ENCODE measurements at places on chromosomes 11 and 22. TPM values are rescaled to one million over a fixed set of nuclear protein-coding genes. Genes with fewer than 3 reads are reported as not detected.

The OR8D1 gene
- not detected for total RNA-seq

The ZP1 gene
- total RNA-seq = not detected

The HOATZ gene
- not detected for total RNA-seq

The SLC5A1 gene
- total RNA-seq = not detected

The AQP11 gene
- 0.14 TPM for total RNA-seq

The MUC6 gene
- not detected for total RNA-seq

The CRELD2 gene
- total RNA-seq = 15.2 TPM

The ACTN3 gene
- 0.26 TPM for total RNA-seq

DNA sequence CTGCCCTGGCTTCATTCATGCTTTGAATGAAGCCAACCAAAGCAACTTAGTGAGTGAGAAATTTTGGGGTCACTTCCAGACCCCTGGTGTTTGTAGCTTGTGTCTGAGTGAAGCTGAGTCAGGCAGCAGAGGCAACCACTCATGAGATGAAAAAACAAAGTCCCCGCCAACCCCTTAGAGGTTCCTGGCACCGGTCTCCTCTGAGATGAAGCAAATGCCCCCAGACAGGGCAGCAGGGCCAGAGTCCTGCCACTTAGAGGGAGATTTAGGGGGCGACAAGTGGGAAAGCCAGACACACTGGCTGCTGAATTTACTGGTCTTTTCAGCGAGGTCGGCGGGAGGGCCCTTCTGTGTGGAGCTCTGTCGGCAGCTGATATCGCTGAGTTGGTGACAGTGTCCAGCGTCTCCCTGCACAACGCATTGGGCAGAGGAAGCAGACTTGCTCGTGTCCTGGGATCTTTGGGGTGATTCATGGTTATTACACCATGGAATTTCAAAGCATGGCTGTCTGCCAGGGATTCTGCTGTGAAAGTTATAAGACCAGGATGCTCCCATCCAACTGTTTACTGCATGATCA is 482.6 kb downstream of the MIAT start:
- DNase-seq = no peak

- DNase-seq = no peak
These were observed 45.0 kb upstream of the FTH1 start for GRCh38 chr11:62012451-62012831.

DNA sequence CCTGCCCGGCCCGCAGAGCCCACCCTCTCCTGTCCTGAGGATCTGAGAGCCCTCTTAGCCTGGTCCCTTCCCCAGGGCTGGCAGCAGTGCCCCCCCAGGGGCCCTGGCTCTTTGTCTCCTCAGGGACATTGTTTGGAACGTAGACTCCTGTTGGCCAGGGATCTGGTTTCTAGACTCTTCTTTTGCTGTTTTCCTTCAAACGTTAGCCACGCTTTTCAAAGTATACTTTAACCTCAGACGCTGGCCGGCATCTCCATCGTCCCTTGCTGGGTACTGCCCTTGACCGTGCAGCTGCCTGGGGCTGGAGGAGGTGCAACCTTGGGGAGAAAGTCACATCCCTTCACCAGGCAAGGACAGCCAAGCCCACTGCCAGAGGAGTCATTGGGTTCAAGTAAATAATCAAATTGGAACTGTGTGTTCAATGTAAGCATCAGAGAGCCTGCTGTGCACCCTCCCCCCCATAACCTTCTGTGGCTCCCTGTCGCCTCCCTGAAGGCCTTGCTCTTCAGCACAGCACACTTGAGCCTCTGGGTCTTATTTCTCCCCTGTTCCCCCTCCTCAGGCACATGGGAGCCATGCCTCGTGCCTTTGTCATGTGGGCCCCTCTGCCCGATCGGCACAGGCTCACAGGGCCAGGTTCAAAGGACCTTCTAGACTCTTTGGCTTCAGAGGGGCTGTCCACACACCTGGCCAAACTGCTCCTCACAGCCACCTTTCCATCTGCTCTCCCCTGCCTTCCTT is 21.8 kb upstream of the WNT7B start:
- no peak for DNase-seq

- DNase-seq = peak; percentile 94
These were observed 1.5 kb upstream of the KLHDC7B start for GRCh38 chr22:50544078-50544745.

- no peak for DNase-seq
These were observed 80.1 kb upstream of the BIRC3 start for GRCh38 chr11:102237096-102237735.

DNA sequence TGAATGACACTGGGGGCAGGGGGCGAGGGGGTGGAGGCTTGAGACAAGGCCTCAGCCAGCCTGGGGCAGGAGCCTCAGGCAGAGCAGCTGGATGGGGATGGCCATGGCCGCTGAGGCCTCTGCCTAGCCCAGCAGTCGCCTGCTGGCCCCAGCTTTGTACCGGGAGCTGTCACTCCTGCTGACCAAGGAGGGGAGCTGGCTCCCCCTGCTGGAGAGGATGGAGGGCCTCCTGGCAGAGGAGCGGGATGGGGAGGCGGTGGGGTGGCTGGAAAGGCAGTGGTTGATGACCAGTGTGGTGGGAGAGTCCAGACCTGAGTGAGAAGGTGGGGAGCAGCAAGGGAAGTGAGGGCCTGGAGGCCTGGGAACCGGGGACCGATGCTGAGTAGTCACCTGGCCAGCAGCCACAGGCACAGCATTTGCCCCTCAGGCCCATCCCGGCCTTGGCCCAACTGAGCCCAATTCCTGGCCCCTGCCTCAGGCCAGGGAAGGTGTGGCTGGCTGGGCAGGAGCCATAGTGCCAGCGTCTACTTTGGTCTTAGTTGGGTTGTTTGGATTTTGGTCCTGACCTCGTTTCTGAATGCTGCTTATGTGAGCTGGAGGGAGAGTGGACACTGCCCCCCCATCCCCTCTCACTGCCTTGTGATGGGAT is 6.0 kb upstream of the SUSD2 start:
- peak; percentile 81 for DNase-seq

DNA sequence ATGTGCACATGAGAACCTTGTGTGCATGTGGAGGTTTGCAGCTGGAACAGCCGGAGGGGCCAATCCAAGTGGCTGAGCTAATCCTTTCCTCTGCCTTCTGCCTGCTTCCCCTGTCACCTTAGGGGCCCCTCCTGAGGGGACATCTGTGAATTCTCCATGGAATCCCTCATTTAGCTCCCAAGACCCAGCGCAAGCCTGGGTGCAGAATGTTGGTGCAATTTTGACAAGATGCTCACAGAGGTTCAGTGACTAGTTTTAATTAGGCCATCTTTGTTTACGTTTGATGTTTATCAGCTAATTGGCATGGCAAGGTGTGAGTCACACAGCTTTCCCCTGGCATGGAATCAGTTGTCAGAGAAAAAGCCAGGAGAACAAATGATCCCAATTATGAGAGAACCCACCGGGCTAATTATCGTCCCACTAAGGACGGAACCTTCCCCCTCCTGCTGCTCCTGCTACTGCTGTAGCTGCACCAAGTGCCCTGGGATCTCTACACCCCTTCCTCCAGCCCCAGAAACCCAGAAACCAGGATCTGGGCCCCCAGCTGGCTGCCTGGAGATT is 63.6 kb upstream of the PAX6 start:
- DNase-seq = no peak

DNA sequence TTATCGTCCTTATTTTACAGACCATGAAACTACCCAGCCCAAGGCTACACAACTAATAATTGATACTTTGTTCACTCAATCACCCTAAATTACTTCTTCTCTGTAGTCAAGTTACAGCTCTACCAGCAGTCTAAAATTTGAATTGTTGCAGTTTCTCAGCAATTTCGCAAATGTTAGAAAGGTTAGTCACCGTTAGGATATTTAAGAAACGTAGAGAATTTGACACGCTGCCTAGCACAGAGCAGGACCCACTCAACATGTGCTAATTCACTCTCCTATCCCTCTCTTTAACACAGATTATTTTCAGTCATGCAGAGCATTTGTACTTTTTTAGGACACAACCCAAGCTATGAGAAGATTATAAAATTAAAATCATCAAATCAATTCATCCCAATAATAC is 771.1 kb upstream of the LUZP2 start:
- no peak for DNase-seq

DNA sequence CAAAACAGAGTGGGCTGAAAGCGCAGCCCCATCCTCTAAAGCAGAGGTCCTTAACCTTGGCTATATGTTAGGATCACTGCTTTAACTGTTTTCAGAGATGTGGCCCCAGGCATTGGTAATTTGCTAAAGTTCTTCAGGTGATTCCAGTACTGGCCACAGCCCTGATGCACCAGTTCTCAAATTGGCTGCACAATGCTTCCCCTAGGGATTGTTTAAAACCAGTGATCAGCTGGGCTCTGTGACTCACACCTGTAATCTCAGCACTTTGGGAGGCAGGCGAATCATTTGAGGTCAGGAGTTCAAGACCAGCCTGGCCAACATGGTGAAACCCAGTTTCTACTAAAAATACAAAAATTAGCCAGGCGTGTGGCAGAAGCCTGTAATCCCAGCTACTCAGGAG is 8.4 kb upstream of the IRAG1 start:
- no peak for DNase-seq

- no peak for DNase-seq
These were observed 23.9 kb upstream of the NNMT start for GRCh38 chr11:114272311-114272710.

DNA sequence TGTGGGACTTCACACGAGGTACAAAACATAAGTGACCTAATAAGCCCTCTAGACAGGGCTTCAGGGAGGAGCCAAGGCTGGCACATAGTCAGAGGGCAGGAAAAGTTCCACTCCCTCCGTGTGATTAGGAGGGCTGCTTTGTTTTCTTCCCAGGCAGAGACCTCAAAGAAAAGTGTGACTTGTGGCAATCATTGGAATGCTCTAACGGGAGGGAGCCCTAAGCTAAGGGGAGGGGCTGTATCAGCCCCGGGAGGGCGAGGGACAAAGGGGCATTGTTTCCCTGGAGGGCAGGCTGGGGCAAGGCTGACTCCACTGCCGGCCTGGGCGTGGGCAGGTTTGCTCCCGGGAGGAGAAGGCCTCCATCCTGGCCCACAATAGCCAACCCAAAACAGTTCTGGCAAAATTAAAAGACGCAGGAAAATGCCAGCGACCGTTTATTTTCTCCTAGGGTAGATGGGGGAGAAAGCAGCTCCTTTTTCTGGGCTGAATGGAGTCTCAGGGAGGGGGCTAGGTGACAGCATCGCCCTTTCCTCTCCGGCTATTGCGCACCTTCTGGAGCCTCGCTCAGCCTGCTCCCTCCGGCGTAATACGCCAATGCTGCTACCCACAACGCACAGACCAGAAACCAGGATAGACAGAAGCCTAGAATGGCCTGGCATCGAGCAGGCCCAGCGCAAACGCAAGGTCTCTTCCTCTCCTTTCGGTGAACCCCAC is 60.2 kb downstream of the ENDOD1 start:
- DNase-seq = no peak

GRCh38 chr11:47326198-47326597 is 26.3 kb downstream of the MYBPC3 start:
- DNase-seq = no peak

DNA sequence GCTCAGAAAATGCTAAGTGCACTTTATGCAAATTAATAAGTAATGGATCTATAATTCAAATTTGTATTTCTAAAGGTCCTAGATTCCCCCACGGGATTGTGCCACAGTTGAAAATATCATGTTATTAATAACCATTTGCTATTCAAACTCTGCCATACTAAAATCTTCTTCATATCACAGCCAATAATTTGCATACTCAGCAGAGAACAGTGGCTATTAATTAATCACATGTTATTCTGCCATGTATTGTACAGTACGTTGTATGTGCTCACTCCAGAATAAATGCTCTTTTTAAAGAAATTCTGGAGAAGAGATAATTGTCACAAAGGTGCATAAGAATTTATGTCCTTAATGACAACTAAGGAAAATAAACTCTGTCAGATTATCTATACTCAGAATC is 184.9 kb upstream of the LUZP2 start:
- no peak for DNase-seq

DNA sequence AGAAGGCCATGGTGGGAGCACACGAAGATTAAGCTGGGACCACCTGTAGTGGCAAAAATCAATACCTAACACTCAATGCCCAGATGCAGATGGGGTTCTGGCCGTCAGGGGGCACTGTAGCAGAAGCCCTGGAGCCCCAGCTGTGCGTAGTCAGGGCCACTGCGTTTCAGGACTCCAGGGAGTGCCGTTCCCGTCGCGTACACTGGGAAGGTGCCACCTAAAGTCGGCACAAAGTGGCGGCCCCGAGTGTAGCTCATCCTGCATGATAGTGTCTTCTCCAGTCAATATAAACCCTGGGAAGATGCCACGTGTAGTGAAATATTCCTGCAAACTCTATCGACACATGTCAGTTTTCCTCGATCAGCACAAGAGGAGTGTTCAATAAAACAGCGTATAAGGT is 123.8 kb upstream of the NTM start:
- DNase-seq = peak; percentile 35

GRCh38 chr11:93653080-93653479 is 8.4 kb upstream of the CEP295 start:
- no peak for DNase-seq

- no peak for DNase-seq
These were observed 346.6 kb downstream of the BRD1 start for GRCh38 chr22:49480896-49481658.

All from activated CD4-positive, alpha-beta T cell treated with anti-CD3 and anti-CD28 coated beads for 36 hours (primary cell).